ENCODE measurements at places on chromosomes 6 and 20. TPM values are rescaled to one million over a fixed set of nuclear protein-coding genes. Genes with fewer than 3 reads are reported as not detected.
A peak's percentile ranks its signal among the peaks of the same experiment; 100 is the strongest.

The CENPW gene
- total RNA-seq, result 13.4 TPM

GRCh38 chr6:134094441-134094840 lies 42.0 kb upstream of the SLC2A12 start:
- no peak overlapping the region for H3K4me3 ChIP-seq
- no peaks in the 10 kb centered on the region for H3K27me3 ChIP-seq
- no peaks in the 10 kb centered on the region for H3K4me1 ChIP-seq
- DNase-seq, result no peak
- no peaks in the 10 kb centered on the region for H3K36me3 ChIP-seq

- DNase-seq, result no peak
- no peak overlapping the region for H3K27ac ChIP-seq
- no peak overlapping the region for H3K4me3 ChIP-seq
- H3K4me1 ChIP-seq, result no peaks in the 10 kb centered on the region
- H3K27me3 ChIP-seq, result no peaks in the 10 kb centered on the region
- no peaks in the 10 kb centered on the region for H3K36me3 ChIP-seq
Observed at GRCh38 chr6:133892813-133893691, 4.1 kb downstream of the TCF21 start.

The MCM3 gene
- total RNA-seq, result 120 TPM

- peak overlapping the region; percentile 98 for H3K4me3 ChIP-seq
- no peaks in the 10 kb centered on the region for H3K27me3 ChIP-seq
Observed at GRCh38 chr20:3472105-3472504, 1.3 kb downstream of the ATRN start.

DNA sequence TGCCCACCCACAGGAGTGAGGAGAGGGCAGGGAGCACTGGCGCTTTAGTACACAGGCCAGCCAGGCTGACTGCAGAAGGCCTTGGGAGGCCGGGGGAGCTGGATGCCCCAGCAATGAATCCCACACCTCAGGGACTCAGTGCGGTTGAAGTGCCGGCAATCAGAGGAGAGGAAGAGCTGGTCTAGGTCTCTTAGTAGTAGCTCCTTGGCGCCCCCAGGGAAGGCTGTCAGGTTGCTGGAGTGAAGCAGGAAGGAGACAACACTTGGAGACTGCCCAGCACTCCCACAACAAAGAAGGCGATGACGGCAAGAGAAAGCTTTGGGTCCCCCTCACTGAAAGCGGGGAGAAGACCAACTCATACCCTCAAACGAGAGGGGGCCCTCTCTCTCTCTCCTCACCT lies 8.3 kb upstream of the TNXB start:
- peak overlapping the region; percentile 17 for H3K27ac ChIP-seq
- peaks cover 27% of the 10 kb centered on the region for H3K4me1 ChIP-seq
- no peaks in the 10 kb centered on the region for H3K27me3 ChIP-seq
- DNase-seq, result no peak
- no peak overlapping the region for H3K4me3 ChIP-seq
